Upper lobe of left lung (tissue), 6 donors: ENCODE measurements at places on chromosomes 2 and 18. TPM values are rescaled to one million over a fixed set of nuclear protein-coding genes. Genes with fewer than 3 reads are reported as not detected.

The NT5C1B gene
- not detected for total RNA-seq

The REEP1 gene
- total RNA-seq, result 10.4 TPM

The NEUROD1 gene
- total RNA-seq, result not detected

The ARHGEF4 gene
- 23.9 TPM for total RNA-seq

The DSC2 gene
- total RNA-seq, result 14.0 TPM

The DYNAP gene
- total RNA-seq, result not detected

The HOXD13 gene
- total RNA-seq, result not detected

The IGFBP5 gene
- 104 TPM for total RNA-seq

DNA sequence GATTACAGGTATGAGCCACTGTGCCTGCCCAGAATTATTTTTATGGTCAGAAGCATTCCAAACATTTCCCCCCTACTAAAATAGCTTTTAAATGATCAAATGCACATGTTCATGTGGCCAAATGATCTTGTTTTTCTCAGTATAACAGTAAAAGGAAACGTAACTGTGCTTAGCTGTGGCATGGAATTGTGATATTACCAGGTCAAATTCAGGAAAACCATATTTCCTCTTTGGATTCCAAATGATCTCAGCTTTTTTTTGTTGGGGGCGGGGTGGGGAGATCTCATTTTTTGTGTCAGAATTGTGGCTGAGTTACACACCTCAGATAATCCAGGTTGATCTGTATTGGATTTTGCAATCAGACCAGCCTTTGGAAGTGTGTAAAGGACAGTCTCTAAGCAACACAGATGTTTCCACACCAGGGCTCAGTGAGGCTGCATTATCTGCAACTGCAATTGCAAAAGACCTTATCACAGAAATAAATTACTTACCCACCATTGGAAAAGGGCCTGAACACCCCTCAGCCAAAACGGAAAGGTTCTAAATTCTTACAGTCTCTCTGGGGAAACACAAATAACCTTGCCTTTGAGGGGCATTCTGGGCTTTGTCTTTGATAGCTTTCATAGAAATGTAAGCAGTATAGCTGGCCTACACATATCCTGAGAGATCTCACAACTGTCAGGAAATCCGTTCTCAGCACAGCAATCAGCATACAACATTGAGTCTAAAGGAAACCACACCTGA, 8.4 kb downstream of the CASP10 start:
- no peak for DNase-seq
- peaks cover 39% of the 10 kb centered on the region for H3K4me1 ChIP-seq
- no peak overlapping the region for H3K4me3 ChIP-seq
- H3K36me3 ChIP-seq, result peaks cover 67% of the 10 kb centered on the region
- H3K27ac ChIP-seq, result peak overlapping the region; percentile 83

DNA sequence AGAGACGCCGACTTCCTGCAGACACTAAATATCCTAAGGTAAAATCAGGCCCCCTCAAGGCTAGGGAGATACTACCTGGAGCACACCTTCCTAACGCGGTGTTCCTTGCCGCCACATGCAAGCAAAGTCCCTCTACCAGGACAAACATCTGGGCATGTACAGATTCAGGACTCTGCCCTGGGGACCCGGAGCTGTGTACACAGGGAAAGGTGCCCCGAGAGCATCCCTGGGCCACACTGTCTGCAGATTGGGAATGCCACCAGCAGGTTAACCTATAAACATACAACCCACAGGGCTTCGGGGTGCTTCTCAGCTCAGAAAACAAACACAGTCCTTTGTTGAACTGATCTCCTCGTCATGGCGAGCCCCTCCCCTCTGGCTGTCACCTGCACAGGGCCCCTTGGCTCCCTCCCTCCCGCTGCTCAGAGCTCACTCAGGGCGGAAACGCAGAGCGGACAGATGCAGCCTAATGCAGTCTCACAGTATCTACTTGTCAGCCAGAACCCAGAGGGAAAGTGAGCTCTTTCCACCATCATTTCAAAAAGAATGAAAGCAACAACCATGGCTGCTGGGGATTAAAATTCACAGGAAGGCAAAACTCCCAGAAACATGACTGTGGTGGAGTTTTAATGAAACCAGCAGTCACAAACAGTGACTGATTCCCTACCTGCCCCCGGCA, 218.8 kb downstream of the HDAC4 start:
- no peak for DNase-seq
- no peaks in the 10 kb centered on the region for H3K4me1 ChIP-seq
- no peaks in the 10 kb centered on the region for H3K27me3 ChIP-seq
- no peak overlapping the region for H3K27ac ChIP-seq
- H3K4me3 ChIP-seq, result no peak overlapping the region
- peaks cover 75% of the 10 kb centered on the region for H3K36me3 ChIP-seq

- H3K4me1 ChIP-seq, result no peaks in the 10 kb centered on the region
- H3K27ac ChIP-seq, result no peak overlapping the region
- no peaks in the 10 kb centered on the region for H3K36me3 ChIP-seq
- DNase-seq, result no peak
Observed at GRCh38 chr2:128457716-128458115, 139.0 kb upstream of the HS6ST1 start.

GRCh38 chr2:68471385-68471784, 4.0 kb downstream of the APLF start:
- no peak for DNase-seq
- no peak overlapping the region for H3K27ac ChIP-seq
- no peak overlapping the region for H3K4me3 ChIP-seq
- H3K4me1 ChIP-seq, result peaks cover 12% of the 10 kb centered on the region
- H3K27me3 ChIP-seq, result no peaks in the 10 kb centered on the region

- DNase-seq, result no peak
- H3K27ac ChIP-seq, result no peak overlapping the region
- no peak overlapping the region for H3K4me3 ChIP-seq
- H3K36me3 ChIP-seq, result no peaks in the 10 kb centered on the region
- H3K27me3 ChIP-seq, result no peaks in the 10 kb centered on the region
Observed at GRCh38 chr2:143740431-143740830, 611.2 kb downstream of the ARHGAP15 start.

DNA sequence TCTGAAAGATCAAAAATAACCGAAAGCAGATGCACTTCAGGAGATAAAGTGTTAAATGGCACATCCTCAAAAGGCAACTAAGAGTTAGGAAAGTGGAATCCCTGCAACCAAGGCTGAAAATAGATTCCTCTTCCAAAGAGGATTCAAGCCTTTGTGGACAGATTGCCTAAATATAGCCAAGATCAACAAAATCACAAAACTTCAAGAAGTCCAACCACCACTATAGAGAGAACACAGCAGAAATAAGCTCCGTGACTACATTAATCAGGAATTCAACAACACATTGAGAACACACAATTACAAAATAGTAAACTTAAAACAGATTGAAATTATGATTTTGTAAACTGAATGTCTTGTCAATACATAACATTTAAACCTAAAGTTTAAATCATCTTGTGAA, 165.7 kb downstream of the LNPK start:
- H3K27ac ChIP-seq, result no peak overlapping the region
- H3K36me3 ChIP-seq, result no peaks in the 10 kb centered on the region
- H3K27me3 ChIP-seq, result no peaks in the 10 kb centered on the region
- H3K4me1 ChIP-seq, result no peaks in the 10 kb centered on the region
- H3K4me3 ChIP-seq, result no peak overlapping the region

DNA sequence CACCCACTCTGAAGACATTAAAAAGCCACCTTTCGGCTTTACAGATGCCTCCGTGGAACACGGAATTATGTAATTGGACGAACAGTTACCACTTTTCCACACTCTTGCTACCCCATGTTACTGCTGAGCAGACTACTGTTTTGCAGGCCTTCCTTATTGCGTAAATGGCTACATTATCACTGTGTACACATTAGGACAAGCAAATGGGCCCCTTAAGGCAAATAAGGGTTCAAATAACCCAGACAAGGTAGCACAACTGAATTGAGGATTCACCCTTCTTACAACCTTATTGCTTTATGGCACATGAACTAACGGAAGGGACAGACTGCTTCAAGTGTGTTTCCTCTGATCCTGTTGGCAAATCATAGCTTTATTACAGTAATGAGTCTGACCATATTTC, 832.2 kb upstream of the FANCL start:
- no peak overlapping the region for H3K27ac ChIP-seq
- DNase-seq, result no peak
- H3K4me3 ChIP-seq, result no peak overlapping the region
- no peaks in the 10 kb centered on the region for H3K4me1 ChIP-seq
- H3K27me3 ChIP-seq, result no peaks in the 10 kb centered on the region

DNA sequence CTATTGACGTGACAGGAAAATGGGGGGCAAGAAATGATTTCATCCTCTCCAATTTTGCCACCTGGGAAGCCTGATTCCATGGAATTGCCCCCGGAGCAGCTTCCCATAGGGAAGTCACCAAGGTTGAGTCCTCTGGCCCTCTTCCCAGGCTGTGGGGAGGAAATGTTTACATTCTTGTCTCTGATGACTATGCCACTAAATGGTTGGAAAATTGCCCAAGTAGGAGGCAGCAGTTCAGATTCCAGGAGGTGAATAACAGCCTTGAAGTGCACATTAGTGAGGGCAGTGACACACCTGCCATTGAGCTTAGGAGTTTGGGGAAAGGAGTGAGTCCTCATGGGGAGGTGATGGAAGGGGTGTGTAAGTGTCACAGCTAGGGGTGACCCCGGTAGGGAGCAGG, 449.2 kb upstream of the DCC start:
- H3K27ac ChIP-seq, result no peak overlapping the region
- no peak for DNase-seq
- H3K36me3 ChIP-seq, result no peaks in the 10 kb centered on the region
- no peak overlapping the region for H3K4me3 ChIP-seq
- H3K4me1 ChIP-seq, result no peaks in the 10 kb centered on the region
- H3K27me3 ChIP-seq, result no peaks in the 10 kb centered on the region

DNA sequence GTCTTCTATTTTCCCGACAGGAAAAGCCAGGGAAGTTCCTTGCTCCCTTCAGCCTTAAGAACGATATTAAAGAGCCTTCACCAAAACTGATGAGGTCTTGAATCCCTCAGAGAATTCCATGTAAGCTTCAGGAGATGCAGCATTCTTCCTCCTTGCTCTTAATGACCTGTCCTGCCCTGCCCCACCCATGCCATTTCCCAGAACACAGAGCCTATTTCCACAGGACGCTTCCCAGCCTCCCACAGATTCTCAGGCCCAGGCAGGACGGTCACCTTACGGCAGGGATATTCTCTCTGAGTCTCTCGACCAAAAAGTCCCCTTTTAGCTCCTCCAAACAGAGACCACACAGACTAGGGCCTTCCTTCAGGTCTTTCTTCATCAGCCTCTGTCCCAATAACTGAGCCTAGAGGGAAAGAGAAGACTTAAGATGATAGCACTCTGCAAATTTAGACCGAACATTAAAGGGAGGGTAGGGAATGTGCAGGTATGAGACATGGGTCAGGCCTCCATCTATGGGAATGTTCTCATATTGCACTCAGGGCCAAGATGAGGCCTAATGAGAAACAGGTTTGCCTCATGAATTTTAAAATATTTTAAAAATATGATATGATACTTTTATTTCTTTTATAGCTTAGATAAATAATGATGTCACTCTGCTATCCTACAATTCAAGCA, 62.1 kb downstream of the COBLL1 start:
- H3K4me3 ChIP-seq, result no peak overlapping the region
- H3K27ac ChIP-seq, result peak overlapping the region; percentile 45
- no peaks in the 10 kb centered on the region for H3K27me3 ChIP-seq
- DNase-seq, result no peak
- H3K4me1 ChIP-seq, result peaks cover 22% of the 10 kb centered on the region

- no peak overlapping the region for H3K27ac ChIP-seq
- DNase-seq, result peak; percentile 20
- H3K4me1 ChIP-seq, result no peaks in the 10 kb centered on the region
- H3K36me3 ChIP-seq, result no peaks in the 10 kb centered on the region
- no peaks in the 10 kb centered on the region for H3K27me3 ChIP-seq
- no peak overlapping the region for H3K4me3 ChIP-seq
Observed at GRCh38 chr2:239938651-239939486, 86.3 kb downstream of the NDUFA10 start.

DNA sequence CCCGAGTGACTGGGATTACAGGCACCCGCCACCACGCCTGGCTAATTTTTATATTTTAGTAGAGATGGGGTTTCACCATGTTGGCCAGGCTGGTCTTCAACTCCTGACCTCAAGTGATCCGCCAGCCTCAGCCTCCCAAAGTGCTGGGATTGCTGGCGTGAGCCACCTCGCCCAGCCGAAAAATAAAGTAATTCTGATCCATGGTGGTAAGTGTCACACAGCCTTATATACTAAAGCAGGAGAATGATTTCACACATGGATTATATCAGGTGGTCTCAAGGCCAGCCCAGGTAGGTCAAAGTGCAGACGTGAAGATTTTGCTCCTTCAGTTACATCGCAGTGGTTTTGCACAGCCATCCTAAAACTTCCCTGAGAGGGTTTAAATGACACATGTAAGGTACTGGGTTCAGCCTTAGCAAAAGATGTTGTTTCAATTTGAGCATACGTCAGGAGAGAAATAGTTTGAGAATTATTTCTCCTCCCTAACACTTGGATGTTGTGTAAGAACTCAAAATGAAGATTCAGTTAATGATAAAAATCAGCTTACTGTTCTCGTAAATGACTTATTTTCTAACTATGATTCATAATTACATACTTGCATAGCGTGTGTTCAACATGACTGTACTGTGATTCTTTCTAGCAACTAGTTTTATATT, 93.0 kb upstream of the SLC39A10 start:
- H3K27ac ChIP-seq, result peak overlapping the region; percentile 48
- H3K4me3 ChIP-seq, result no peak overlapping the region

DNA sequence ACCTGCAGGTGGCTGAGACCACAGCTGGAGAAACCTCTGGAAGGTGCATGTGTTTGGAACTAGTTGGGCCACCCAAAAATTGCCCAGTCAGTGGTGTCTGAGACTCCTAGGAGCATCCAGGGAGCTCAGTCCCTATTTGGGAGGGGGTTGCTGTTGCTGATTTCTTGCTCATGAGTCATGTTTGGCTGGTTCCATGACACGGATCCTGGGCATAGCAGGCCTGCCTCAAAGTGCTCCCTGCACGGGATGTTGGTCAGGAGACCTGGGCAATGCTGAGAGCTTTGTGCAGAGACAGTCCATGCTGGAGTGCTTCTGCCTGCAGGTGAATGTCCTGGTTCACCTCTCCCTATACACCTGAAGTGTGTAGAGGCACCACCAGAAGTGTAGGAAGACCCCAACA, 194.2 kb downstream of the GLI2 start:
- H3K36me3 ChIP-seq, result no peaks in the 10 kb centered on the region
- no peaks in the 10 kb centered on the region for H3K4me1 ChIP-seq
- H3K27ac ChIP-seq, result no peak overlapping the region
- no peaks in the 10 kb centered on the region for H3K27me3 ChIP-seq

DNA sequence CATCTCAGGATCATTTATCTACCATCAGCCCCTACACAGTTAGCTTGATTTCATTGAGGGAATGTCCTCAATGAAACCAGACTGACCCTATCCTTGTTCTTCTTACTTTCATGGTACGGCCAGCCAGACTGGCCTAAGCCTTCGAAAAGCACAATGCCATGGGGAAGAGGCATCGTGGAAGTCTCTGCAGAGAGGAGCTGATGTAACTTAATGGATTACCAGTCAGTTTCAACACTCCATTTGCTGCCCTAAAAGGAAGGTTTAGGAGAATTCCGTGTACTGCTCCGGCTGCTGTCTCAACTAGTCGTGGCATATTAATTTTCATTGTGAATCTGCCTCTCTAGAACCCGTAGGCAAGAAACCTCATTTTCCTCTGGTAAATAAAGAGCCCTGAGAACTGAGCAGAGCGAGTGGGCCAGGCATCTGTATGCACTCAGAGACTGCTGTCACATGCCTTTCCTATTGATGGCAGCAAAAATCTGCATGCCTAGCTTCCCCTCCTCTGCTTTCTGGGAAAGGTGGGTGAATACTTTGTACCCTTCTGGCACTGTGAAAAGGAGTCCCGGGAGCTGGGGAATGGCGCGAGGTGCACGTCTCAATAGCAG, 184.9 kb downstream of the KLHL29 start:
- H3K4me3 ChIP-seq, result no peak overlapping the region
- DNase-seq, result no peak

GRCh38 chr2:128750328-128751165, 431.9 kb upstream of the HS6ST1 start:
- peaks cover 11% of the 10 kb centered on the region for H3K4me1 ChIP-seq
- DNase-seq, result no peak
- no peaks in the 10 kb centered on the region for H3K36me3 ChIP-seq
- H3K27ac ChIP-seq, result no peak overlapping the region
